ENCODE measurements at places on chromosomes 6 and 20. TPM values are rescaled to one million over a fixed set of nuclear protein-coding genes. Genes with fewer than 3 reads are reported as not detected.

The GABRR1 gene
- not detected for total RNA-seq

The MRPS18B gene
- total RNA-seq = 36.4 TPM

The ELOVL4 gene
- total RNA-seq = 5.6 TPM

The ENPP1 gene
- total RNA-seq = 4.7 TPM

The KCNG1 gene
- total RNA-seq = 16.7 TPM

The MOG gene
- total RNA-seq = not detected

The MAS1 gene
- 0.09 TPM for total RNA-seq

The UQCC2 gene
- total RNA-seq = 29.7 TPM

The SLC35D3 gene
- not detected for total RNA-seq

The SPATA25 gene
- total RNA-seq = 1.9 TPM

The NKAIN4 gene
- total RNA-seq = 0.18 TPM

The AIF1 gene
- not detected for total RNA-seq

The HLA-F gene
- total RNA-seq = 2.6 TPM

The TMC2 gene
- total RNA-seq = 0.18 TPM

The CLDN20 gene
- total RNA-seq = not detected

The GNMT gene
- total RNA-seq = not detected

The HLA-DPB1 gene
- 2.3 TPM for total RNA-seq

The HM13 gene
- total RNA-seq = 55.9 TPM

The HLA-DQB2 gene
- not detected for total RNA-seq

The MEP1A gene
- total RNA-seq = not detected

The LY6G5C gene
- 0.43 TPM for total RNA-seq

The MYMX gene
- total RNA-seq = not detected

The VWA7 gene
- total RNA-seq = 0.28 TPM

The ADGRG6 gene
- total RNA-seq = 6.4 TPM

The TCP11 gene
- total RNA-seq = not detected

The SYTL3 gene
- 4.2 TPM for total RNA-seq

The MCHR2 gene
- total RNA-seq = not detected

The C6orf132 gene
- 0.71 TPM for total RNA-seq

The PPP1R3D gene
- total RNA-seq = 6.4 TPM

The DEFB124 gene
- total RNA-seq = not detected

The C2 gene
- 5.4 TPM for total RNA-seq

The PRDM13 gene
- not detected for total RNA-seq

The ENPP4 gene
- total RNA-seq = 2.8 TPM

The MDC1 gene
- total RNA-seq = 2.4 TPM

The PSORS1C1 gene
- total RNA-seq = 1.7 TPM

The ARMC12 gene
- 0.28 TPM for total RNA-seq

The MATN4 gene
- not detected for total RNA-seq

The DDX43 gene
- total RNA-seq = 0.55 TPM

The TGM3 gene
- not detected for total RNA-seq

The RIN2 gene
- 57.3 TPM for total RNA-seq

The ABRACL gene
- 36.8 TPM for total RNA-seq

The FAM217A gene
- total RNA-seq = not detected

The ELOVL2 gene
- 3.9 TPM for total RNA-seq

The FAM120B gene
- total RNA-seq = 17.7 TPM

The NELFCD gene
- total RNA-seq = 49.2 TPM

The SNAI1 gene
- 0.92 TPM for total RNA-seq

Data from smooth muscle cell of bladder (primary cell).